ENCODE measurements at places on chromosomes 13 and 19.

GRCh38 chr13:74190999-74191398, 56.8 kb upstream of the KLF12 start:
- DNase-seq: no peak

GRCh38 chr19:31545777-31546176, 196.5 kb upstream of the TSHZ3 start:
- DNase-seq: no peak

GRCh38 chr19:45307361-45307760, 15.3 kb downstream of the CKM start:
- DNase-seq: no peak

GRCh38 chr13:73902296-73902695, 231.9 kb downstream of the KLF12 start:
- DNase-seq: no peak

- no peak for DNase-seq
These were observed 67.3 kb downstream of the SLC15A1 start for GRCh38 chr13:98685146-98685545.

DNA sequence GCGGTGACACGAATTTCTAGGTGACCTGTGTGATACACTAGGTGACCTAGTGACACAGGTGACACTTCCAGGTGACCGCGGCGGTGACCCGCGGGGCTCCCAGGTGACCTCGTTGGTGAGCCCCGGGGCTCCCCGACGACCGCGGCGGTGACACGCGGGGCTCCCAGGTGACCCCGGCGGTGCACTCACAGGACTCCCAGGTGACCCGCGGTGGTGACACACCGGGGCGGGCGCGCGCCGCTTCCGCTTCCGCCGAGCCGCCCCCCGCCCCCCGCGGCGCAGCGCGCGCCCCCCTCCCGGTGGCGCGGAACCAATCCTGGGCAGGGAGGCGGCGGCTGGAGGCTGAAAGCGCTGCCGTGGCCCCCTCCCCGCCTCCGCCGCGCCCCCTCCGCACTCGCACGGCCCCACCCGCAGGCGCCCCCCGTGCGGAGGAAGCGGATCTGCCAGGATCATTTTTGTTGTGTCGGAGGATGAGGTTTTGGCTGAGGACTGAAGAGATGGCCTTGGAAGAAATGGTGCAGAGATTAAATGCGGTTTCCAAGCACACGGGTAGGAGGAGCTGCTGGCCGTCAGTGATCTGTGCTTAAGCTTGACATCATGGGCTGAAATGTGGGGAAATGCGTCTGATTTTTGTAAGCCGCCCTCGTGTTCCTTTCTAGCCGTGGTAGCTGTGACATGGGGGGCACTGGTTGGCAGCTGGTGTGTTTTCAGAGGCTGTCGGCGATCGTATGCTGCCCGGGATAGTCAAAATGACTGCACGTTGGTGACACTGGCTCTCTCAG, at the start of gene MCF2L:
Gene MCF2L, plus strand, starts transcription at position 305 of the 782 bp plus-strand sequence. Its CDS starts 166 bp downstream, at position 471.
- DNase-seq: peak; percentile 81

DNA sequence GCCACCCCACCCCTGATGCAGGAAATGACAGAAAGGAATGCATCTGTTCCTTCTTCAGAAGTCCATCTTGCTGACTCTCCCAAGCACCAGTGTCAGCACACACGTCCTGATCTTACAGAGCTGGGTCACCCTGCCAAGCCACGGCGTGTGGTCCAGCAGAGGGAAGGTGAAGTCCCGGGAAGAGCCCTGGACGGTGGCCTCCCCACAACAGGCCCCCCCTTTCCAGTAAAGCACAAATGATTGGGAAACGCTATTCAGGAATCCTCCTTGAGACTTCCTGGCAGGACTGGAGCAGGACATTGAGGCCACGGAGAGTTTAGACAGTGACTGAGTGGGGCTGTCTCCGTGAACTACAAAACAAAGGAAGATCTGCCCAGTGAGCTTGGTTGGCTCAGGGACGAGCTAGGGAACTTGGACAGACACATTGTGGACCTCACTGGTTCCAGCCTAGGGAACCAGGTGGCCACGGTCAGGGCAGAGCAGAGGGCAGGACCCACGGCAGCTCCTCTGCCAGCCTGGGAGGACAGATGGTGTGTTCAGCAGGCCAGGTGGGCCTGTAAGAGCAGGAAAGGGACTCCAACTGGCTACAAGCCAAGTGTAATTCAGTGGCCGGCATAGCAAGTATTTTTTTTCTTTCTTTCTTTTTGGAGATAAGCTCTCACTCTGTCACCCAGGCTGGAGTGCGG, 41.7 kb downstream of the ELL start:
- DNase-seq: peak; percentile 18

DNA sequence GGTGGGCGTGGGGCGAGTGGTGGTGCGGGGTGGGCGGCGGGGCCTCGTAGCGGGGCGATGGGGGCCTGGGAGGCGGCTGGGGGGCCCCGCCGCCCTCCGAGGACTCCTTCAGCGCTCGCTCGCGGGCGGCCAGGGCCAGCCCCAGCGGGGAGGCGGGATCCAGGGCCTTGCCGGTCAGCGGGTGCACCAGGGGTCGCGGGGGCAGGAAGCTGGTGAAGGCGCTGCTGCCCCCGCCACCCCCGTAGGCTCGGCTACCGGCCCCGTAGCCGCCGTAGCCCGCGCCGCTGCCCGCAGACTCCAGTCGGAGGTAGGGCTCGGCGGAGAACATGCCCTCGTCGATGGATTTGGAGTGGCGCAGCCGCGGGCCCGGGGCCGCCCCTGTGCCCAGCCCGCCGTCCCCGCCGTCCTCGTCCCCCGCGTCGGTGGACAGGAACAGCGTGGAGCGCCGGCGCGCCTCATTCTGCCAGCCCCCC, 18.6 kb downstream of the C19orf81 start:
- no peak for DNase-seq

- DNase-seq: no peak
These were observed 1.4 kb upstream of the FZR1 start for GRCh38 chr19:3504735-3505134.

DNA sequence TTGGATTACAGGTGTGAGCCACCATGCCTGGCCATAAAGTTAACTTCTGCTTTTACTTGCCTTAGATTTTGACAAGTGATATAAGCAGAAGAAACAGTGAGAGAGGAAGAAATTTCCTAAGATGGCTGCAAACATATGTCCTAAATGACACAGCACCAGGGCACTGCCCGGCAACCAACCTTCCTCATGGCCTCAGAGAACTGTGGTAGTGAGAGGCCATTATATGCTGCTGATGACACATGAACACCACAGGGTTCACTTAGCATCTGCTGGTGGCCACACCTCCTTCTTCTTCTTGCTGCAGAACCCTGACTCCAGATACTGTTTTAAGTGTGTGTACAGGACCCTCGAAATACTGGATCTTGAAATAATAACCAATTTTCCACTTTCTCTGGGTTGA, 88.2 kb downstream of the KCTD12 start:
- no peak for DNase-seq

GRCh38 chr13:59780058-59780457, 383.7 kb downstream of the DIAPH3 start:
- DNase-seq: no peak

DNA sequence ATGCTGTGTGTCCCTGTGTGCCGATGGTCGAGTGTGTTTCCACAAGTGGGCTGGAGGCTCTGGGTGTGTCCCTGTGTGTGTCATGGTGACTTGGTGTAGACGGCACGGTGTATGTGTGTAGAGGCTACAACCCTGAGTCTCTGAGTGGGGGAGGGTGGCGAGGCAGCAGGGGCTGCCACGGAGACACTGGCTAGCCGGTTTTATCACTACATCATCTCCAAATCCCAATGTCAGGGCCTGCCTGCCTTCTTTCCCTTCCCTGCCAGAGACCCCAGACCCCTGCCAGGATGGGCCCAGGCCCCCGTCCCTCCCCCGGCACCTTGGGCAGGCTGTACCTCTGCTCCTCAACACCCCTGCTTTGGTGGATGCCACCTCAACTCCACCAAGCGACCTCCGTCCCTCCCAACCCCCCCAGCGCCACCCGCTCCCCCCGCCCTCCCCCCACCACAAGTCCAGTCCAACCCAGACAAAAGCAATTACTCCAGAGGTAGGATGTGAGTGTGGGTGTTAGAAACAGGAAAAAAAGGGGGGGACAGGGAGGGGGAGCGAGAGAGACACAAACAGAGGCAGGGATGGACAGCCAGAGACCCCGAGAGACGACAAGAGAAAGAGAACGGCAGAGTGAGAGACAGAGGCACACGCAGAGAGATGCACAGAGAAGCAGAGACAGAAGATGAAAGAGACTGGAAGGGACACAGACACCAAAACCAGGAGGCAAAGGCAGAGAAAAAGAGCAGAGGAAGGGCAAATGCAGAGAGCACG, 21.6 kb upstream of the POU2F2 start:
- no peak for DNase-seq

DNA sequence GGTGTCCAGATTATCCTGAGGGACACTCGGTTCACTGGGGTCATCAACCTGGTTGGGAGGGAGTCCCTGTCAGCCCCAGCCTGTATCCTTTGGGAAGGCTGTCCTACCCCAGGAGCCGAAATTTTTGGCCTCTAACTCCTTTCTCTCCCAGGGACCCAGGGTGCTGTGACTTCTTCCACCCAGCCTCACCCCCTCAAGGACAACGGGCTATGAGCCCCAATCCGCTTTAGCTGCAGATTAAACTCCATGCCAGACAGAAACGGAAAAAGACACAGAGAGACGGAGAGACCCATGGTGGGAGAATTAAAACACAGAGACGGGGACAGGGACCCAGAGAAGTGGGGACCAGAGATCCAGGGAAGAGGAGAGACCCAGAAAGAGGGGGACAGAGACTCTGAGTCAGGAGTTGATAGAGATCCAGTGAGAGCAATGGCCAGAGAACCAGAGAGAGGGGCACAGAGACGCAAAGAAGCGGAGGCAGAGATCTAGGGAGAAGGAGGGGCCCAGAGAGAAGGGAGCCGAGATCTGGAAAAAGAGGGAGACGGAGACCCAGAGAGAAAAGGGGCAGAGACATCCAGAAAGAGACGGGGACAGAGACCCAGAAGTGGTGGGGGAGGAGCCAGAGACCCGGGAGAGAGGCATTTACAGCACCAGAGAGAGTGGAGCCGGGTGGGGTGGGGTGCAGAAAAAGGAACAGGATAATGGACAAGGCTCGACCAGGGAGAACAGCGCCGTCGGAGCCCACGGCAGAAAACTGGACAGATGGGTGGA, 703 bp downstream of the SLC17A7 start:
- no peak for DNase-seq

GRCh38 chr13:33251131-33251661, 34.4 kb downstream of the STARD13 start:
- no peak for DNase-seq

DNA sequence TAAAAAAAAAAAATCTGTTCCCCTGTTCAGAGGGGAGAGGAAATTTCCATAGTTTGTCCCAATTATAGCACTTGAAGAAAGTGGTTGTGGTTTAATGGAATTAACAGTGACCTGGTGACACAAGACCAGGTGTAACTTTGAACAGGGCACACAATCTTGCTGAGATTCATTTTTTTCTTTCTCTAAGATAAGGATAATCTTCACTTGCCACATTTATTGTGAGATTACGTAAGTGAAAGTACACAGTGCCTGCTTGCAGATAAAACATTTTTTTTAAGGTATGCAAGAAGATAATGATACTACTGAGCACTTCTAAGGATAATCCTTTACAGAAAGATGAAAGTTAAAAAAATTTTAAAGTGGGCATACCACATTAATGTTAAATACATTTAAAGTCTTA, 448.1 kb downstream of the DIAPH3 start:
- DNase-seq: no peak

GRCh38 chr19:13016628-13017305, 21.5 kb downstream of the NFIX start:
- no peak for DNase-seq

DNA sequence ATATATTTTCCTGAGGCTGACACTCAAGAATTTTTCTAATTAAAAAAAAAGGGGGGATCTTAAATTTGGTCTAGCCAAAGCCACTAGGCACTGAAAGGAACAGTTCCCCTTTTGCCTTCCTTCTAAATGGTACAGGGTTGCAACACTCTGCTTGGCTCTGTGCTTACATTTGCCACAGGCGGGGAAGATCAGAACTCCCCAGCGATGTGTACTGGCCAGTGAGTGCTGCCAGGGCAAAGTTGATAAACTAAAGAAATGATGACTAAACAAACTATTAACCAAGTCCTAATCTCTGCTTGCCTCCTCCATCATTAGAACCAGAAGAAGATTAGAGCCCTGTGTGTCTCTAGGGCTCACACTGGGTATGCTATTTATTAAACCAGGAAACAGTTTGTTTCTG, 75.3 kb upstream of the SCEL start:
- DNase-seq: no peak

GRCh38 chr13:27440408-27440807, 10.0 kb downstream of the MTIF3 start:
- no peak for DNase-seq

DNA sequence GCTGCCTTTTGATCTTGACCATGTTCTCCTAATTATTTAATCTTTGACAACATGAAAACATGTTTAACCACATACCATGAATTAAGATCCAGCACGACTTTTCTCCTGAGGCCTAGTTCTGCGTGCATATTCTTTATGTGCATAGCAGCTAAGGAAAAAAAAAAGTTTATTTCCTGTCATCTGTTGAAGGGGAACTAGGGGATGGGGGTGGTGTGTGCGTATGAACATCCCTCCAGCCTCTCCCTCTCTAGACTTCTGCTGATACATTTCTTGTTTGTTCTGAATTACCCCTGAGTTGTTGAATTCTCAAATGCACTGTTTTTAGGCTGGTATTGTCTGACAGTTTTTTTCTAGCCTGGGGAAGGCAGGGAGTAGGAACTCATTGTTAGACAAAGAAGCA, 543.3 kb downstream of the FGF9 start:
- no peak for DNase-seq

- no peak for DNase-seq
These were observed 2.5 kb downstream of the NFIC start for GRCh38 chr19:3368848-3369336.

- DNase-seq: no peak
These were observed 12.7 kb upstream of the ZNF443 start for GRCh38 chr19:12453495-12453894.

DNA sequence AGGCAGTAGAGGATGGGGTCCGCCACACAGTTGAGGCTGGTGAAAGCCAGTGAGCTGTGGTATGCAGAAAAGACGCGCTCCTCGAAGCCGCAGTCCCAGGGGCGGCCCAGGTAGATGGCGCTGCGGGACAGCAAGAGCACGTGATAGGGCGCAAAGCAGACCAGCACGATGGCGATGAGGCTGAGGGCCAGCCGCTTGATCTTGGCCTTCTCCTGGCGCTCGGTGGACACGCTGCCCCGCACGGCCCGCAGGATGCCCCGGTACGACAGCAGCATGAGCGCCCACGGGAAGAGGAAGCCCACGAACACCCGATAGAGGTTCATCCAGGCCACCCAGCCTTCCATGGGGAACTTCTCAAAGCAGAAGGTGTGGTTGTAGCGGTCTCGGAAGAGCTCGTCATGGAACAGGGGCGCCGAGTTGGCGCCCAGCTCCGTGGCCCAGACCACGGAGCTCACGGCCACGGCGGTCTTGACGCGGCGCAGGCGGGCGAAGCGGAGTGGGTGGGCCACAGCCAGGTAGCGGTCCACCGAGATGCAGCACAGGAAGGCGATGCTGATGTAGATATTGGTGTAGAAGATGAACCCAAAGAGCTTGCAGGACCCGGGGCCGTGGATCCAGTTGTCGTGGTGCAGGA, 6.5 kb upstream of the OPA3 start:
- DNase-seq: no peak

- no peak for DNase-seq
These were observed 38.6 kb upstream of the FBXL3 start for GRCh38 chr13:77065461-77066147.

- no peak for DNase-seq
These were observed 2.0 kb downstream of the UHRF1 start for GRCh38 chr19:4911314-4911713.

- no peak for DNase-seq
These were observed 546.4 kb upstream of the SLITRK5 start for GRCh38 chr13:87124785-87125074.

Measured in NCI-H2081 (cell line).